Stimulated activated CD8-positive, alpha-beta memory T cell treated with anti-CD3 and anti-CD28 coated beads, Interleukin-4, amount 100 ng/mL, for 4 hours (primary cell): ENCODE measurements at places on chromosomes 2 and 18.

DNA sequence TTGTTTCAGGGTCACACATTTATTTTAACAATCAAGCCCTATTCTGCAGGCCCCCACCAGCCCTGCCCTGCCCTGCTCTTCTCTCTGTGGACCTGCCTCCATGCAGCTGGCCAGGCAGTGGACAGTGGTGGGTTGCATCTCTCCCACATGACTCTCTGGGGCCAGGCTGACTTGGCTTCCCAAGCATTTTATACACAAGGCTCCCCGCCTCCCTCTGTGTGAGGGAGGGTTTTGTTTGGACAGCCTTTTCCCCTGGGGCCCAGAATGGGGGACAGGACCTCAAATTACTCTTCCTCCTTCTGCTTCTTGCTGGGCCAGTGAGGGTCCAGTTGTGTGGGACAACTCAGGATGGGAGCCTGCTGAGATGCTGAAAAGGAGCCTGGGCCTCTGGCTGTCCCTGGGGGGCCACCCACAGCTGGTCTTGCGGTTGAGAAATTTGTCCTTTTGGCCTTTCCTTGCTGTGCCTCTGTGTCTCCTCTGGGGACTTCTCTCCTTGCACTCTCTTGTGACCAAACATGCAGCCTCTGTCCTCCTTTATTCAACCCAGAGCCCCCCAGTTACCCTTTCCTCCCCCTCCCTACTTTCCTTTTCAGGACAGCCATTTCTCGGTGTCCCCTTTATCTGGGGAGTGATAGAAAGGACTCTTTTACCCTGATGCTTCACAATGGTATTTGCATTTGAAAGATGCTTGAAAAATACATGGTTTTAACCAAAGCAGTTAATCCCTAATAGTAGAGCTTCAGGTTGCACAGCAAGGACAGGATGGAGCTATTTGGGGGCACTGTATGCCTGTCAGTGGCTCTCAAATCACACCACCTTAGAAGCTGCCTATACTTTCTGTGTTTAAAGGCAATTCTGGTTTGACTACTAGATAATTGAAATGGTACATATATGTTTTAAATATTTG is 151.1 kb downstream of the FHOD3 start:
- no peak for DNase-seq

GRCh38 chr2:207239754-207240494 is 74.2 kb upstream of the KLF7 start:
- no peak for DNase-seq

- no peak for DNase-seq
Observed at GRCh38 chr2:203551778-203552177, 16.7 kb upstream of the RAPH1 start.

GRCh38 chr2:76211991-76212985 is 501.6 kb upstream of the GCFC2 start:
- no peak for DNase-seq

- no peak for DNase-seq
Observed at GRCh38 chr18:22641958-22642357, 224.2 kb upstream of the CTAGE1 start.

DNA sequence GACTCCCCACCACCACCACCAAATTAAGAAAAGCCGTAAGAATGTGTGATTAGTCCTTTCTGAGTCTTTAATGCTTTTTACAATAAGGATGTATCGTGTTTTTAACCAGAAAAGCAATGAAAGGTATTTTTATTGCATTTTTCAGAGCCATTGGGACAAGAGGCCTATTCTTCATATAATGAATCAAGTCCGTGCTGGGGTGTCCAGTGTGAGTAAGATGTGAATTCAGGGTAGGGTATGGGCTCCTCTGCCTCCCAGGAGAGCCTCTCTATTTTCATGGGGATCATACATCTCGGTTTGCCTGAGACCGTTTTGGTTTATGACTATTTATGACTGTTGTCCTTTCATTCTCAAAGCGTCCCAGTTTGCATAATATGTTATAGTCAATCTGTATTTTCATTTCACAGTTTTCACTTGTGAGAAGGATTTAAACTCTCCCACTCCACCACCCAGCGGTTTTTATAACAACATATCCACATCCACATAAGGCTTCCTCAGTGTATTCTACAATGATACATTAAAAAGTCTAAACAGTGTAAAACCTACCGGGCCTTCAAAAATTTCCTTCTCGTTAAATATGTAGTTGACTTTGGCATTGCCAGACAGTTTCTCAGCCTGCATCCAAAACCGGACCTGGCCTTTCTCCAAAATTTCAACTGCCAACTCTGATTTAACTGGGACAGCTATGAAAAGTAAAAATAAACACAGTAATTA is 80.8 kb upstream of the LPIN2 start:
- DNase-seq: no peak

GRCh38 chr2:159516241-159516758 is 100.0 kb downstream of the BAZ2B start:
- no peak for DNase-seq

DNA sequence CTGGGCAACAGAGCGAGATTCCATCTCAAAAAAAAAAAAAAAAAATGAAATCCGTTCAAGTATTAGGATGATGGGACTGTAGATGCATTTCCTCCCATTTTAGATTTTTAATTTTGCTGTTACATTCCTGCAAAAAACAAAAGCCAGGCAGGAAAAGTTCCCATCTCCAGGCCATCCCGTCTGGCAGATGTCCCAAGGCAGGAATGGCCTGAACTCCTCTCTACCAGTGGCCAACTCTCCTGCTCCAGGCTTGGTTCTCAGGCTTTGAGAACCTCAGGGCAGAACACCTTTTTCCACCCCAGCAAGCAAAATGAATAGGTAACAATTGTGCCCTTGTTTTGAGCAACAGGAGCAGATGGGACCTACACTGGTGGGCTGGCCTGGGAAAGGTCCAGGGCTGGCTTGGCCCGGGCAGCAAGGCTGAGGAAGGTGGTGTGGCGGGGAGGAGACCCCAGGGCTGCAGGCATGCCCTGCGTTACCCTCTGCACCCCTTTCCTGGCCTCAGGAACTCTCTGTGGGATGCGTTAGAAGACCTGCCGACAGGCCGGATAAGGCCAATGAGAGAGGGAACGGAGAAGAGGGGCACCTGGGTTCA is 86.0 kb downstream of the FAM210A start:
- no peak for DNase-seq

DNA sequence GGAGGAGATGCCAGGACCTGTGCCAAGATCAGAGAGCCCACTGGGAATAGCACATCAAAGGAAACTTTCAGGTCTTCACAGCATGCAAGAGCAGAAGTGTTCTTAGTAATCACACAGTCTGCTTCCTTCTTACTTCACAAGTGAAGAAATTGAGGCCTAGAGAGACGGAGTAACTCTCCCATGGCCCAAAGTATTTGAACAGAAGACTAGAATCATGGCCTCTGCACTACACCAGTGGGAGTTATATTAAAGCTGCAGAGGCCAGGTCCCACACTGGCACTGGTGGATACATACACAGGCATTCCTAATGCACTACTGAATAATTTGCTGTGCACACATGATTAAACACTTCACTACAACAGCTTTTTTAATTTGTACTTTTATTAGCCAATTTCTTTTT is 107.6 kb upstream of the RMP24 start:
- no peak for DNase-seq

- no peak for DNase-seq
Observed at GRCh38 chr2:241680827-241681599, 5.6 kb downstream of the DTYMK start.

GRCh38 chr2:24258718-24259117 is 83.9 kb downstream of the FAM228A start:
- DNase-seq: no peak

DNA sequence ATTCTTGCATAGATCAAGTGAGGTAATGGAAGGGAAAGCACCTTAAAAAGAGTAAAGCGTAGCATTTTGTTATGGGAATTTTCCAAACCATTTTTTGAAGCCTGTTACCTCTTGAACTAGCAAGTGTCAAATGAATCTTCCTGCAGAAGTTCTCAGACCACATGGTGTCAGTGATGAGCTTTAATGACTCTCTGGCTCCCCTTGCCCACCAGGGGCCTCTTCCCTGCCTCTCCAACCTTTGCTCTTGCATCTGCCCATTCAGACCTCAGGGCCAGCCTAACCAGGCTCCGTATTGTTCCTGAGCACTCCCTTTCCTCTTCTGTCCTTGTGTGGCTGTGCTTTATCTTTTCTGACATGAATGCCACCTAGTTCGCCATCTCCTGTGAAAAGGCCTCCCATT is 155.9 kb downstream of the DIS3L2 start:
- DNase-seq: no peak

GRCh38 chr18:40056079-40056692 is 1898.8 kb upstream of the PIK3C3 start:
- DNase-seq: no peak

DNA sequence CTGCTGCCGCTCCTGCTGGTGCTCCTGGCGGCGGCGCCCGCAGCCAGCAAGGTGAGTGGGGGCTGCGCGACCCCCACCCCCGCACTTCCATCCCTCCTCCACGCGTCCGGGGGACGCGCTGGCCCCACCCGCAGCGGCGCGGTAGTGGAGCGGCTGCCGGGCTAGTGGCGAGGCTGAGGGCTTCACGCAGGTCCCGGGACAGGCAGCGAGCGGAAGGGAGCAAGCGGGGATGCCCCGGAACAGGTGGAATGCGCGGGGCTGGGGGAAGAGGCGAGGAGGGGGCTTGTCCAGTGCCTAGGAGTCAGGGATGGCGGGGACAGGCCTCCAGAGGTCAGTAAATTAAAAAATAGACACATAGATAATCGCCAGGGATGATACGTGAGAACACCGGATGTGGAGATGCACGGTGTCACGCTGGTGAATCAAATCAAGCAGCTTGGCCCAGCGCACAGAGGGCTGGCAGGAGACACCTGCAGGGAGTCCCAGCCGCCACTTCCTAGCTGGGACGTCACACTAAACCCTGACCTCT is 403 bp downstream of the COL4A3 start:
- no peak for DNase-seq

DNA sequence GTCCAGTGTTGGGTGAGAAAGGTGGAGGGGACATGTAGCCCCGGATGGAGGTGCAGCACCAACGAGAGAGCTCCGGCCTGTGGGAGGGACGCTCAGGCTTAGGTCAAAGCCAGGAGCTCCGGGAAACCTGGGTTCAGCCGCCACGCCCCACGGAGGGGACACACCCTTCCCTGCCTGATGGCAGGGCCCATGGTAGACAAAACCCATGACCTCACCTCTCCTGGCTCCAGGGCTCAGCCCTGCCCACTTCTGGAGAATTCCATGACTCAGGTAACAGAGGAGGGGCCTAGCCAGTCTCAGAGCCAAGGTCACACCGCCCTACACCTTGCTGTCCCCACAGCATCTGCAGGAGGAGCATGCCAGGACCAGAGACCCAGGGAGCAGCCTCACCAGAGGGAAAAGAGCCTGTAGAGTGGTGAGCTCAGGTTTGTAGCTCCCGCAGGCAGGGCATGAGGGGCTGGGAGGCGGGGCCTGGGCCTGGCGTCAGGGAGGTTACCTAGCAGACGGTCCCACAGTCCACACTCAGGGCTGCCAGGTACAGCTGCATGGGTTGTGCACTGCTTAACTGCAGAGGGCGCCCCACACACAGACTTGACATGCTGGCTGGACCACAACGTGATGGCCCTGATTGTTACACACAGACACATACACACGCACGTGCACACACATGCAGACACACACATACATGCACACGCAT is 70.8 kb upstream of the SMAD7 start:
- no peak for DNase-seq

- DNase-seq: no peak
Observed at GRCh38 chr2:114231921-114232320, 210.5 kb upstream of the DPP10 start.

DNA sequence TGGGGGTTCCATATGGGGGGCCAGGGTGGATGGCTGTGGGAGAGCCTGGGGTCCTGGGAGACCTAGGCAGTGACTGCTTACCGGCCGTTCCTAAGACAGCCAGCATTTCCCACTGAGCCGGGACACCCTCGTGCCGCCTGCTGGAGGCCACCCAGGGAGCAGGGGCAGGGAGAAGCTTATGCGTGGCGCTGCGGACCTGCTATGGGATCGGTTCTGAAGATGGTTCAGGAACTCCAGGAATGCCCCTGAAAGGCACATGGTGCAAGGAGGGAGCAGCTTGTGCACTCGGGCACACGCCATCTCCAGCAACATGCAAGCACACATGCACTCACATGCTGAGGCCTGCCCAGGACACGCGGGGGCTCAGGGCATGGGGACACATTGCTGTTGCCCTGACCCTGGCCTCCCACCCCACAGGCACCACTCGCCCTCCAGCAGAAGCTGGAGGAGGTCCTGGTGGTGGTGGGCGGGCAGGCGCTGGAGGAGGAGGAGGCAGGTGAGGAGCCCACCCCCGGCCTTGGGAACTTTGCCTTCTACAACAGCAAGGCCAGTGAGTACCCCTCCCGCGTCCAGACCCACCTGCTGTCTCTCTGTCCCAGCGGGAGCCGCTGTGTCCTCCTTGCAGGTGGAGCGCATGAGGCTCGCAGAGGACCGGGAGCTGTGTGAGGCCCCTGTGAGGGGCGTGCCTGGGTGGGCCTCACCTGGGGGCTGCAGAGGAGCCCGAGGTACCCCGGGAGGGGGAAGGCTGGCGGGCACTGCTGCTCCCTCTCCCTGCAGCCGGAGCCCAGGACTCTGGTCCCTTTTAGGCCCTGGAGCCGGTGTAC is 4.1 kb downstream of the KLHL30 start:
- no peak for DNase-seq

DNA sequence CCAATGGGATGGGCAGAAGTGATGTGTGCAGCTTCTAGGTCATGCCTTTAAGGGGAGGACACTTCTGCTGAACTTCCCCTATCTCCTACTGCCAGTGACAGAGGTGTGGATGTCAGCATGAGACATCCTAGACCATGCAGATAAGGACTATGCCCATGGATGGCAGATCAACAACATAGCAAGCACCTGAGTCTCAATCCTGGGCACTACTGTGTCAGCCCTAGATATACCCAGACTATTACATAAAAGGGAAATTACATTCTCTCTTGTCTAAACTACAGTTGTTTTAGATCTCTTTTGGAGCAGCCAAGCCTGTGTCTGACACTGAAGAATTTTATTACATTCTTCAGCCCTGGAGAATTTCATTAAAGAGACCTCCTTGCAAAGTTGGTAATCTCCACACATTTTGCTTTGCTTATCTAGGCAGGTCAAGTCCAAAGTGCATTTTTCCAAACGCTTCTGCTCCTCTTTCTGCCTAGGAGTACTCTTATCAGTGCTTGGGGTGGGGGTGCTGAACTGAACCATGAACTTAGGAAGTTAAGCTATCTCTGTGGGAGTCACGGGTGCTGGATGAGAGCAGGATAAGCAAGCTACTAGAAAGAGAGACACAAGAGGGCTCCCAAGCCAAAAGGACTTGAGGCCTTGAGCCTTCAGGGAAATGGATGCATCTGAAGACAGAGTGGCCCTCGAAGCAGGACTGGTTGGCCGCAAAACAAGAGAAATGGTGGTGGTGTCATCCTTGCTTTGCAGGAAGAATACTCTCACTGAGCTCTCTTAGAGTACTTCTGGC is 95.2 kb upstream of the SPRED2 start:
- DNase-seq: no peak

GRCh38 chr2:67566958-67567635 is 170.0 kb downstream of the ETAA1 start:
- DNase-seq: no peak
